ENCODE measurements at places on chromosomes 1 and 21.

DNA sequence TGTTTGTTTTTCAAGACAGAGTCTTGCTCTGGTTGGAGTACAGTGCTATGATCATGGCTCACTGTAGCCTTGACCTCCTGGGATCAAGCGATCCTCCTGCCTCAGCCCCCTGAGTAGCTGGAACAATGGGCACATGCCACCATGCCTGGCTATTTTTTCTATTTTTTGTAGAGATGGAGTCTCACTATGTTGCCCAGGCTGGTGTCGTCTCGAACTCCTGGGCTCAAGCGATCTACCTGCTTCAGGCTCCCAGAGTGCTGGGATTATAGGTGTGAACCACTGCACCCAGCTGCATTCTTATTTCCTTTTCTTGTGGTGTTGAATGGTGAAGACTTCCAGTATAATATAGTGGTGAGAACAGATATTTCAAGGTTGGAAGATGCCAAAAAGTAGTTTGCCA lies 28.0 kb downstream of the B3GALT5 start:
- no peak for DNase-seq

- peak; percentile 79 for DNase-seq
These were observed 55.3 kb downstream of the APP start for GRCh38 chr21:26115305-26115704.

- DNase-seq: no peak
These were observed 209.0 kb downstream of the RHOU start for GRCh38 chr1:228944296-228944695.

DNA sequence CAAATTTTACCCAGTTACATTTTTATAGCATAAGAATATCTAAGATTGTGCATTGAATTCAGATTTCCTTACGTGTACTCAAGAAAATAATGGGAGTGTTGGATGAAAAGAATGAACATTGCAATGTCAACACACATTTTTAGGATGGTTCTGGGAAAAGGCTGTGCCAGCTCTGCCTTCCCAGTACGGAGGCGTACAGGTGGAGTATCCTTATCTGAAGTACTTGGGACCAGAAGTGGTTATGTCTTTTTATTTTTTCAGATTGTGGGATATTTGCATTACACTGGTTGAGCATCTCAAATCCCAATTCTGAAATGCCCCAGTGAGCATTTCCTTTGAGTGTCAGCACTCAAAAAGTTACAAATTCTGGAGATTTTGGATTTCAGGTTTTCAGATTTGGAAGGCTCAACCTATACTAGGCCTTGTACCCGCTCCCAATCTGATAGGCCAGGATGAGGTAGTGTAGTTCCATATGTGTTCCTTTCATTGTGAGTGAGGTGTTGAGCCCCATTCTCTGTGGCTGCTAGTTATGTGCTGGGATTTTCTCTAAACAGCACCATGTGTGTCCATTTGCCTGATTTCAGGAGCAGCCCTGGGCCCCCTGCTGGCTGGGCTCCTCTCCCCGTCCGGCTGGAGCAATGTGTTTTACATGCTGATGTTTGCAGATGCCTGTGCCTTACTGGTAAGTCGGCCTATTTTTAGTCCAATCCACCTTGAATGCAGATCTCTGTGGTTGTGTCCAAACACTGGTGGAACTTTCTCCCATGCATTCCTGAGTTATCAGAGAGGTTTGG lies 60.8 kb downstream of the SLC37A1 start:
- peak; percentile 39 for DNase-seq

DNA sequence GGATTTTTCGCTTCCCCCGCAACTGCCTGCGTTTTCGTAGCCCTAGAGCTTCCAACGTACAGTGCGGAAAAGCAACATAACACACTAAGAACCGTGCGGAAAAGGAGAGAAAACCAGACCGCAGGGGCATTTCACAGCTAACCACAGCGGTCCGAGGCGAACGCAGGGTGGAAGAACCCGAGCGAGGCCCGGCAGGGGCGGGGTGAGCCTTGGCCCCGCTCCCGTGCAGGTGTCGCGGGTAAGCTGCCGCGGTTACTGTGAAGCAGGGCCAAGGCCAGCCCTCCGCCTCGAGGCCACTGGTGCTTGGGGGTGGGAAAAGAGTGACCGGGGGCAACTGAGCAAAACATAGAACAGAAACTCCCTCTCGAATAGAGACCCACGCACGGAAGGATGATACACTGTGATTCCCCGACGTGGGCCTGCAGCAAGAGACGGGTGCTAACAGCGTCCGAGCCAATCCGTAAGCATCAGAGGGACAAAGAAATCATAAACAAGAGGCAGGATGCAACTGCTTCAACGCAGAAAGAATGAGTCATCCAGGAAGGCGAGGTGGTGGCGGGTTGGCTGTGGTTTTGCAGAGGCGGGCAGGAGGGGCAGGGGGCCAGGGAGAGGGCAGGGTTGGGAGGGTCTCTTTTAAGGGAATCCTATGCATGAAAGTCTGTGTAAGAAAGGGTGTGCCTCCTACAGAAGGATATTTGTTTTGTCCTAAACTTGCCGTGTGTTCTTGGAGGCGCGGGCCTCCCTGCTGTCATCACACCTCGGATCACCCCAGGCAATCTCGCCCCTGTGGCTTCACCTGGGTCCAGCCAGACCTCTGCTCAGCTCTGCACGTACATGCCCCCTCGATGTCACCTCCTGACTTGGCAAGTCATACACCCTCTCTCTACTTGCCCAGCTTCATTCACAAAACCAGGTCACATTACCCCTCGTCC lies 7.3 kb downstream of the GNG4 start:
- peak; percentile 42 for DNase-seq

GRCh38 chr1:236222632-236223031 lies 59.1 kb downstream of the ERO1B start:
- DNase-seq: no peak

DNA sequence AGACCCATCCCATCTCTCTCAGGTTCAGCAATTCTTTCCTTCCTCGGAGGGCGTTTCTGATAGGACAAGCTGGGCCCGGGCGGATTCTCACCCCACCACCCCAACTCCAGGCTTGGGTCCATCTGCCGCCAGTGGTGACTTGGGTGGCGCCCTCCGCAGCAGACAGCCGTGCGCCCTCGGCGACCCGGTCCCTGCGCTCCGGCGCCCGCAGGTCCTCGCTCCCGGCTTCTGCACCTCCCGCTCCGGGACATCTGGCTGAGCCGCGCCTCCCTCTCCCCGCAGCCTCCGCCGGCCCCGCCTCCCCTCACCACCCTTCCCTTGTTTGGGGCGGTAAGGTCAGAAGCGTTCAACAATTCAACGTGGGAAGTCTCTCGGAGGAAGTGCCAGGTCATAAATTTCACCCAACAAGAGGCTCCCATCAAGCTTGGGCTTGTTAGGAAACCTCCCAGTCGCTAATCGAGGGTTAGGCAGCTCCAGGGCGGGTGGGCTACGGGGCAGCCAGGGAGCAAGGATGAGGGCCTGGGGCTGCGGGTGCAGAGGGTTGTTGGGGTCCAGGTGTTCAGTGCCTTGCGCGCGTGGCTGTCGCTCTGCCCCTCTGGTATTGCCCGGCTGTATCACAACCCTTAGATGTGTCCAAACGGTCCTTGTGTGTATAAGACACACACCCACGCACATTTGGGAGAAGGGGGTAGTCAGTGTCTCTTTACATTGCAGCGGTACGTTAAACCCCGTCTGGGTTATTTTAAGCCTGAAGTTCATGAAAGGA lies 39.8 kb downstream of the OLIG1 start:
- DNase-seq: no peak

- no peak for DNase-seq
These were observed 14.5 kb downstream of the AIDA start for GRCh38 chr1:222697826-222698225.

All from HFF-Myc (cell line).